ENCODE measurements at places on chromosomes 7 and 10.

GRCh38 chr10:132458586-132459300 lies 61.7 kb downstream of the PWWP2B start:
- peak; percentile 57 for DNase-seq

GRCh38 chr7:110875346-110875745 lies 215.6 kb upstream of the LRRN3 start:
- DNase-seq: no peak

- no peak for DNase-seq
These were observed 99.3 kb upstream of the CPXM2 start for GRCh38 chr10:123990889-123991288.

- no peak for DNase-seq
These were observed 273.1 kb downstream of the USP6NL start for GRCh38 chr10:11338160-11338844.

DNA sequence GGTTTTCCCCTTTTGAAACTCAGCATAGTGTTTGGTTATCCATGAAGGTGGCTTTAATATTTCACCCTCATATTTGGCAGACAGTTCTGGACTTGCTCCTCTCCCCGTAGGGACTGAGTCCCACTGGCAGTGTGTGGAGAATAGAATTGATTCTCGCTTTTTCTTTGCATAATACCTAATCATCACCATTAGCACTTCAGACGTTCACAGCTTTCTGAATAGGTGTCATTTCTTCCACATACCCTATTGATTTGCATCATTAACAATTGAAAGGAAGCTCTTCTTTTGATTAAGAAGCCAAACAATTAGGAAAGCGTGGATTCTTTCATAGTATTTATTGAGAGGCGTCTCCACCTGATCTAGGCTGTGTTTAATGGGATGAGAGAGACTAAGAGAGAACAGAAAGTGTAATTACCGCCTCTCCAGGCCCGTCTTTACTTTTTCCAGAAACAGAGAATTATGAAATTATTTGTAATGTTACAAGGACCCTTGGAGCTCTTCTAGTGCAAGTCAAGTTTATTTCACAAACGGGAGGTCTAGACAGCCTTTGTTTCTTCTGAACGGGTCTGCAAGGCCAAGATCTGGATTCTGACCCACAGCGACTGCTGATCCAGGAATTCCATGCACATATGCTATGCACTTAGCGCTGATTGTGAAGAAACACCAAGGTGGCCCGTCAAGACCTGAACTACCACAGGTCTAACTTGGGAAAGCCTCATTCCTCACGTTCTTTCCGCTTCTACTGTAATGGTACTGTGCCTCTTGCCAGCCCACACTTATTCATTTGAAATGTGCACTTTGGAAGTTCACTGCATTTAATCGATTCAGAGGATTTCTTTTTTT lies 249.9 kb upstream of the C7orf33 start:
- no peak for DNase-seq

- DNase-seq: no peak
These were observed 209.1 kb upstream of the VWC2 start for GRCh38 chr7:49564379-49564714.

- no peak for DNase-seq
These were observed 313.9 kb downstream of the BMPER start for GRCh38 chr7:34219153-34219718.

GRCh38 chr10:102752934-102753664 lies 9.4 kb downstream of the WBP1L start:
- DNase-seq: no peak
